ENCODE measurements at places on chromosomes 5 and 9. TPM values are rescaled to one million over a fixed set of nuclear protein-coding genes. Genes with fewer than 3 reads are reported as not detected.
A peak's percentile ranks its signal among the peaks of the same experiment; 100 is the strongest.

Gene SLC34A1
- total RNA-seq: not detected

Gene NUP214
- total RNA-seq: 70.2 TPM

Gene C9
- total RNA-seq: not detected

Gene PCDHGC4
- total RNA-seq: 4.9 TPM

Gene TXNDC8
- total RNA-seq: not detected

- H3K4me3 ChIP-seq: no peak overlapping the region
- no peak overlapping the region for H3K27ac ChIP-seq
- H3K36me3 ChIP-seq: no peaks in the 10 kb centered on the region
These were observed 288.5 kb upstream of the ANKH start for GRCh38 chr5:15160091-15160490.

- no peak overlapping the region for H3K4me3 ChIP-seq
- H3K36me3 ChIP-seq: no peaks in the 10 kb centered on the region
- no peaks in the 10 kb centered on the region for H3K27me3 ChIP-seq
- H3K4me1 ChIP-seq: no peaks in the 10 kb centered on the region
These were observed 72.4 kb upstream of the LHFPL2 start for GRCh38 chr5:78720997-78721396.

- H3K36me3 ChIP-seq: no peaks in the 10 kb centered on the region
- no peaks in the 10 kb centered on the region for H3K27me3 ChIP-seq
- H3K4me3 ChIP-seq: no peak overlapping the region
- H3K4me1 ChIP-seq: no peaks in the 10 kb centered on the region
- DNase-seq: no peak
These were observed 165.8 kb upstream of the CDH6 start for GRCh38 chr5:31027721-31028120.

DNA sequence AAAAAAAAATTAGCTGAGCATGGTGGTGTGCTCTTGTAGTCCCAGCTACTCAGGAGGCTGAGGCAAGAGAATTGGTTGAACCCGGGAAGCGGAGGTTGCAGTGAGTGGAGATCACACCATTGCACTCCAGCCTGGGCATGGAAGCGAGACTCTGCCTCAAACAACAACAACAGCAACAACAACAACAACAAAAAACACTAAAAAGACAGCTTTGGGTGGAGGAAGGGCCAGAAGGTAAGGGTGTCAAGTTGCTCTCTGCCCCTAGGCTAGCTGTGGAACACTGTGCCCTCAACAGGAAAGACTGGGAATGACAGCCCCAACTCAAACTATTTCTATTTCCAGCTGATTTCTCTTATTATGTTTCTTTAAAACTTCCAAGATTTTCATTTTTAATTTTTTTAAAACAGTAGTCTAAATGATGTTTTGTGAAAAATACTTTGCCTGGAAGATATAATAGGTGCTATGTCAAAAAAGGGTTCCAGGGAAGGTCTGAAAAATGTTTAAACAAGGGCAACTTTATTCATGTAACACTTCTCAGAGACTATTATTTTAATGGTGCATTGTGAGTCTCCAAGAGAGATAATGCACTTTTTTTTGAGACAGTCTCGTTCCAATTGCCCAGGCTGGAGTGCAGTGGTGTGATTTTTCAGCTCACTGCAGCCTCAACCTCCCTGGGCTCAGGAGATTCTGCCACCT lies 29.9 kb downstream of the CLINT1 start:
- no peaks in the 10 kb centered on the region for H3K36me3 ChIP-seq
- peaks cover 35% of the 10 kb centered on the region for H3K4me1 ChIP-seq
- no peak overlapping the region for H3K4me3 ChIP-seq
- DNase-seq: no peak
- H3K27me3 ChIP-seq: no peaks in the 10 kb centered on the region
- no peak overlapping the region for H3K27ac ChIP-seq

DNA sequence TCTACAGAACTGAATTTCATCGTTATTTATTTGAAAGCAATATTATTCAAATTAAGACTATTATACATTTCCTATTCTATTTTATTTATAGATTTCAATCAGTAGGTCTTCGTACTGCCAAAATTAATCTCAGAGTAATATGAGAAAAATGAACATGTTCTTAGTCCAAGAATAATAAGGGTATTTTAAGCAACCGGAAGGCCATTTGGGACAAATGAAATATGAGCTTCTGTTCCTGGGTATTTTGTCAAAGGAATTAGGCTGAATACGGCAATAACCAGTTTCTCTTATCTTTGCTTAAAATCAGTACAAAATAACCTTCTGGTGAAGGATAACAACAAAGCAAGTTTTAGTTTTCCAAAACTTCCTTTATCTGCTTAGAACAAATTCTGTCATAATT lies 410.3 kb upstream of the PRR16 start:
- H3K4me3 ChIP-seq: no peak overlapping the region
- no peak for DNase-seq
- H3K27ac ChIP-seq: no peak overlapping the region
- no peaks in the 10 kb centered on the region for H3K27me3 ChIP-seq
- no peaks in the 10 kb centered on the region for H3K4me1 ChIP-seq
- H3K36me3 ChIP-seq: no peaks in the 10 kb centered on the region

DNA sequence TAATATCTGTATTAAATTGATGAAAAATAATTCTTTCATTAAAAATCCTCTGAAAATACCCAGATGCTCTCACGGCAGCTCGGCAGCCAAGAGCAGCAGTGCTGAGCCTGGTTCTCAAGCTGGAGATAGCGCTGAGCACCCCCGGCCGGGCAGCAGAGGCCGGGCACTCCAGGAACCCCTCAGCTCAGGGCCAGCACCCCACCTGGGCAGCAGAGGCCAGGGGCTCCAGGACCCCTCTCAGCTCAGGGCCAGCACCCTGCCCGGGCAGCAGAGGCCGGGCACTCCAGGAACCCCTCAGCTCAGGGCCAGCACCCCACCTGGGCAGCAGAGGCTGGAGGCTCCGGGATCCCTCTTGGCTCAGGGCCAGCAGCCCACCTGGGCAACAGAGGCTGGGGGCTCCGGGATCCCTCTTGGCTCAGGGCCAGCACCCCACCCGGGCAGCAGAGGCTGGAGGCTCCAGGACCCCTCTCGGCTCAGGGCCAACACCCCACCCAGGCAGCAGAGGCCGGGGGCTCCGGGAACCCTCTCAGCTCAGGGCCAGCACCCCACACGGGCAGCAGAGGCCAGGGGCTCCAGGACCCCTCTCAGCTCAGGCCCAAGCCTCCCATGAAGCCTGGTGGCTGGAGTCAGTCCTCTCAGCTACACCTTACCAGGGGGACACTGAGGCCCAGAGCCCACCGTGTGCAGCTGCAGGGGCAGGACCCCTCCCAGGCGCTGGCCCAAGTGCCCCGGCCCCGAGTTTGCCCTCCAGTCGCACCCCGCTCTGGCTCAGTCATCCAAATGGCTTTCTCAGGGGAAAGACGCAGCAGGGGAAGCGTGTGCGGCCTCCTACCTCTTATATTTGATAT lies 21.7 kb downstream of the CLPTM1L start:
- H3K36me3 ChIP-seq: peaks cover 79% of the 10 kb centered on the region
- H3K27ac ChIP-seq: no peak overlapping the region
- no peak overlapping the region for H3K4me3 ChIP-seq
- H3K4me1 ChIP-seq: peaks cover 3% of the 10 kb centered on the region
- no peaks in the 10 kb centered on the region for H3K27me3 ChIP-seq

DNA sequence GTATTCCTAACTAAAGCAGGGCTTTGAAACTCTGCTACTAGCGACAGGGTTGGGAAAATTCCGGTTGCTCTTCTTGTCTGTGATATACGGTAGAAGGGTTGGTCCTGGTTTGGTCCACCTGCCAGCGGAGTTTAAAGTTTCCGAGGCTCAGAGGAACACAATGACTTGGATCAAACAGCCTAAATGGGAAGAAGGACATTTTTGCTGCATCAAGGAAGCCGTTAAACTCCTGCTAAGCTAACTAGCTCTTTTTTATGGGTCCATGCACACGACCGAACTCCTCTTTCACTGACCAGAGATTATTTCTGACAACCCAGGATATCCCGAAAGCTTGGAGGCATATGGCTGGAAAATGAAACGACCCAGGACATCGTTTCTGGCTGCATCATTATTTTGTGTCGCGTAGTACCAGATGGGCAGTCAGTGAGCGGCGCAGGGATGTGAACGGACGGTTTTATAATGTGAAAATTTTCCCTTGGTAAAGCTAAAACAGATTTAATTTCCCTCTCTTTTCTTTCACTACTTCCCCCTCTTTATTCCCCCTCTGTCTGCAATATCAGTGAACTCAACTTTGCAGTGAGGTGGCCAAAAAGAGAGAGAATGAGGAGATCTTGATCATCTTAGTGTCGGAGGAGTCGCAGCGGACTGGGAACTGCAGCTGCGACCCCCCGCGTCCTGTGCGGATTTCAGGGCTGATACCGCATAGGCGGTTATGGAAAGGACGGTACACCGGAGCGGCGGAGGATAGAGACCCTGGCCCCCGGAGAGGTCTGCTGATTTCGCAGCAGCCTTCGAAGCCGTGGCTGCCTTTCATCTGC lies at the start of gene LURAP1L:
TSS of gene LURAP1L (plus strand) at position 160 of the 818 bp plus-strand sequence. CDS start 696 bp downstream, outside the sequence.
- peak within 1 kb of the TSS; percentile 94 for H3K27ac ChIP-seq
- H3K4me1 ChIP-seq: peaks cover 25% of the 10 kb centered on the region
- H3K27me3 ChIP-seq: no peaks in the 10 kb centered on the region
- peak within 1 kb of the TSS; percentile 64 for H3K4me3 ChIP-seq

DNA sequence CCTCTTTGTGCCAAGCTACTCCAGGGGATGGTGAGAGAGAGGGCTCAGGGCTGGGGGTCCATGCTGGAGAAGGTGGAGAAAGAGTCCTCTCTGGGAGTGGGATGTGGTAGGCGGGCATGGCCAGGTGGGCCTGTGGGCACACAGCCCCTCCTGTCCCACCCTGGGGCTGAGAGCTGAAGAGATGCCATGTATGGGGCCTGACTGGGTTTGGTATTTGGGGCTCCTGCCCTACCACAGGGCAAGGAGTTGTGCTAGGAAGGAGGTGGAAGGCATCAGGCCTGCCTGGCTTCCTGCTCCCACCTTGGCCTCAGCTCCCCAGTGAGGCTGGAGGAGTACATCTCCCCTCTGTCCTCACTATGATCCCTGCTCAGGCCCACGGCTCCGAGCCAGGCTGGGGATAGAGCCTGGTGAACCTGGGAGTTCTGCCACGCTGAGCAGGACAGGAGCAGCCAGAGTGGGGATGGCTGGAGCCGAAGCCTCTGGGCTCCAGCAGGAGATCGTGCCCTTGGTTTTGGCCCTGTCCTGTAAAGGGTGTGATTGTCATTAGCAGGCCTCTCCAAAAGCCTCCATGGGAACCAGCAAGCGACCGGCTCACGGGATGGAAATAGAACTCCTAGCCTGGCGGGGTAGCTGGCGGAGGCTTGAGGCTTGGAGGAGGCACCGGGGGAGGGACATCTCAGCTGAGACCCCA lies 75.5 kb downstream of the CACNA1B start:
- H3K27ac ChIP-seq: no peak overlapping the region
- H3K36me3 ChIP-seq: no peaks in the 10 kb centered on the region
- no peak overlapping the region for H3K4me3 ChIP-seq
- H3K27me3 ChIP-seq: no peaks in the 10 kb centered on the region

GRCh38 chr5:40315126-40315525 lies 364.6 kb upstream of the PTGER4 start:
- H3K27ac ChIP-seq: no peak overlapping the region
- H3K36me3 ChIP-seq: no peaks in the 10 kb centered on the region
- no peaks in the 10 kb centered on the region for H3K4me1 ChIP-seq
- no peak overlapping the region for H3K4me3 ChIP-seq
- DNase-seq: no peak
- H3K27me3 ChIP-seq: no peaks in the 10 kb centered on the region

- H3K4me3 ChIP-seq: no peak overlapping the region
- H3K36me3 ChIP-seq: no peaks in the 10 kb centered on the region
- H3K4me1 ChIP-seq: no peaks in the 10 kb centered on the region
- no peaks in the 10 kb centered on the region for H3K27me3 ChIP-seq
- no peak overlapping the region for H3K27ac ChIP-seq
These were observed 8.8 kb downstream of the LRRC14B start for GRCh38 chr5:199950-200645.

DNA sequence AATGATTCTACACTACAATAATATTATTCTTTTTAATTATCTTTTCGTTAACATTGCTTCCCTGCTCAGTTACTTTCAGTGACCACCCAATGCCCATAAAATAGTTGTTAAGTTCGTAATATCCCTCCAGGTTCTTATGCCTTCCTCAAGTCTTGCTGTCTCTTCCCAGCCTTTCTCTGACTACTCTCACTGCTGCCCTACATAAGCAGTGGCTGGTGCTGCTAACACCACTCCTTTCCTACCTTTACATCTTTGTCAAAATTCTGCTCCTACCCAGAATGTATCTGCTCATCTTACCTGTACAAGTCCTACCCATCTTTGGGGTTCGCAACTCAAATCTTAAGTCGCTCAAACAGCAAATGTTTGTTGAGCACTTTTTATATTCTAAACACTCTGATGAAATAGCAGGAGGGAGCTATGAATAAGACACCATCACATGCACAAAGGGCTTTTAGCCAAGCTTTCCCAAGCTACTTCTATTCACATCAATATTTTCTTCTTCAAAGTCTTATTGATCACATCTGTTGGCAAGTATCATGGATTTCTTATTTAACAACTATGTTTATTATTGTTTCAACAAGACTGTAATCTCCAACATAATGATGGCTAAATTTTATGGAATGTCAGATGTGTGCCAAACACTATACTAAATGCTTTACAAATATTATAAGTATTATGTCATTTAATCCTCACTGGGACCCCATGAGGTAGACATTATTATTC lies 29.5 kb downstream of the SLC25A46 start:
- H3K27ac ChIP-seq: peak overlapping the region; percentile 42
- no peak for DNase-seq
- H3K36me3 ChIP-seq: no peaks in the 10 kb centered on the region
- no peak overlapping the region for H3K4me3 ChIP-seq
- no peaks in the 10 kb centered on the region for H3K4me1 ChIP-seq
- H3K27me3 ChIP-seq: no peaks in the 10 kb centered on the region

DNA sequence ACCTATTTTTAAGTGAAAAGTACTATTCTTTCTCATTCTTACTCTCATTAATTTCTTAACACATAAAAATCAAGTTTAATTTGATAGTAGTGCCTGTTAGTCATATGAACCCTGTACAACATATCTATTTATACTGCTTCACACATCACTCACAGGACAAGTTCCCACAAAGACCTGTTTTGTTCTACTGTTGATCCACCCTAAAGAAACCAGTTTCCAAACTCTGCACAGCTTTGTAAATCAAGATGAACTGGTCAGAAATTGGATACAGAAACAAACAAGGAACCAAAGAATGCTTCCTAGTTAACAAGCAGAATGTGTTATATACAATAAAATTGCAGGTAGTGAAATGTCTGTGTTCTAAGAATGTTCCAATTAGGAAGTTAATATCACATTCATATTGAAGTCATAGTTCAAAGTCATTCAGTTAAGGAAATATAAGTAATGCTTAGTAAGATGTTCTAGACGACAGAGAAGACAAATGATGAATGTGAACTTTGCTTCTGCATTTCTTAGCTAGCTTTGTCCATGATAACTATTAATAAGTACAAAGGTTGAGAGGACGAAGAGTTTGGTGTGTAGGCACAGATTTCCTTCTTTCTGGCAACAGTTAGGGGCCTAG lies 33.4 kb downstream of the C9orf85 start:
- peak overlapping the region; percentile 40 for H3K27ac ChIP-seq
- H3K4me1 ChIP-seq: peaks cover 31% of the 10 kb centered on the region
- H3K4me3 ChIP-seq: no peak overlapping the region
- H3K27me3 ChIP-seq: no peaks in the 10 kb centered on the region
- no peaks in the 10 kb centered on the region for H3K36me3 ChIP-seq
- DNase-seq: no peak

Measured in vagina (tissue), 2 donors.